ENCODE measurements at places on chromosomes 5 and 9. TPM values are rescaled to one million over a fixed set of nuclear protein-coding genes. Genes with fewer than 3 reads are reported as not detected.

Gene FAM221B
- total RNA-seq, result 0.07 TPM

DNA sequence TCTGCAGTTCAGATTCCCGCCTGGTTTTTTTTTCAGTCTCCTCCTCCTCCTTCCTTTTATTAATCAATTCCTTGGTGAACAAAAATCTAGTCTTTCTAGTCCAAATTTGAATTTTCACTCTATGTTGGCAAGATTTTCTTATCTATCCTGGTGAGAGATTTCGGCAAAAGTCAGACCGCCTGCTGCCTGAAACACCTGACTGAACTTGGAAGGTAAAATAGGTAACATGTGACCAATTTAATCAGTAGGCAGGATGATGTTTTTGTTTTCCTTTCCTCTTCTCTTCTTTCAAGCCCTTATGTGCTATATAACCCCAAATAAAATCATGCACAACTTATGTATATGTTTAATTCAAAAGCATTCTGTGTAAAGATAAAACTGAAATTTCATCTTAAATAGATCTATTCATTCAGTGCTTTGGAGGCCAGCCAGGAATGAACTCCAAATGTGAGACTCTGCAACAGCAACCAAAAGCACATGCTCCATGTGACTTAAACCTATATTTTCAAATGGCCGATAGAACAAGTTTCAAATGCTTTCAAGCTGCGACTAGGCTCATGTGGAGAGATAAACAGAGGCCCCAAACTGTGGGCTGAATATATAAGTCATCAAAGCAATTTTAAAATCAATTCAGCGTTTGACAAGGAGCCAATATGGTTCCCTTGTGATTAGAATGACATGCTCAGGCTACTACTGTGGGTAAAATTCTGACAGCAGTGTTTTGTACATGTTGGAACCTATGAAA lies 100.4 kb upstream of the SEMA6A start:
- no peaks in the 10 kb centered on the region for H3K36me3 ChIP-seq
- H3K4me3 ChIP-seq, result no peak overlapping the region
- H3K4me1 ChIP-seq, result peaks cover 12% of the 10 kb centered on the region
- H3K27me3 ChIP-seq, result no peaks in the 10 kb centered on the region
- no peak for DNase-seq
- H3K27ac ChIP-seq, result peak overlapping the region; percentile 27

GRCh38 chr9:90559075-90560073 lies 83.2 kb downstream of the DIRAS2 start:
- DNase-seq, result no peak
- H3K4me1 ChIP-seq, result no peaks in the 10 kb centered on the region
- no peak overlapping the region for H3K4me3 ChIP-seq
- H3K36me3 ChIP-seq, result no peaks in the 10 kb centered on the region

- H3K4me1 ChIP-seq, result peaks cover 29% of the 10 kb centered on the region
- H3K4me3 ChIP-seq, result peak overlapping the region; percentile 26
- no peak overlapping the region for H3K27ac ChIP-seq
- no peaks in the 10 kb centered on the region for H3K27me3 ChIP-seq
- DNase-seq, result no peak
- peaks cover 10% of the 10 kb centered on the region for H3K36me3 ChIP-seq
Observed at GRCh38 chr5:179803651-179804554, 2.8 kb downstream of the MGAT4B start.

GRCh38 chr5:125348221-125348692 lies 601.8 kb upstream of the ZNF608 start:
- no peaks in the 10 kb centered on the region for H3K27me3 ChIP-seq
- H3K4me1 ChIP-seq, result peaks cover 27% of the 10 kb centered on the region
- DNase-seq, result no peak
- peak overlapping the region; percentile 27 for H3K4me3 ChIP-seq

- peak overlapping the region; percentile 51 for H3K27ac ChIP-seq
- no peaks in the 10 kb centered on the region for H3K36me3 ChIP-seq
- no peak overlapping the region for H3K4me3 ChIP-seq
- peaks cover 30% of the 10 kb centered on the region for H3K4me1 ChIP-seq
- no peak for DNase-seq
- H3K27me3 ChIP-seq, result no peaks in the 10 kb centered on the region
Observed at GRCh38 chr9:76162086-76162730, 232.0 kb downstream of the RFK start.

GRCh38 chr5:35131723-35132122 lies 84.0 kb upstream of the AGXT2 start:
- no peak overlapping the region for H3K27ac ChIP-seq
- no peaks in the 10 kb centered on the region for H3K27me3 ChIP-seq
- DNase-seq, result no peak
- H3K4me3 ChIP-seq, result no peak overlapping the region
- no peaks in the 10 kb centered on the region for H3K36me3 ChIP-seq

- no peaks in the 10 kb centered on the region for H3K4me1 ChIP-seq
- DNase-seq, result no peak
- H3K4me3 ChIP-seq, result no peak overlapping the region
- peaks cover 9% of the 10 kb centered on the region for H3K36me3 ChIP-seq
- no peaks in the 10 kb centered on the region for H3K27me3 ChIP-seq
- H3K27ac ChIP-seq, result no peak overlapping the region
Observed at GRCh38 chr5:109750463-109750862, 60.7 kb downstream of the MAN2A1 start.

- H3K4me1 ChIP-seq, result no peaks in the 10 kb centered on the region
- no peak overlapping the region for H3K27ac ChIP-seq
- H3K4me3 ChIP-seq, result no peak overlapping the region
- DNase-seq, result no peak
- H3K36me3 ChIP-seq, result peaks cover 3% of the 10 kb centered on the region
Observed at GRCh38 chr5:14599476-14600127, 18.0 kb downstream of the OTULINL start.

GRCh38 chr9:92446536-92446935 lies 22.3 kb upstream of the OMD start:
- no peak overlapping the region for H3K4me3 ChIP-seq
- no peak for DNase-seq
- no peaks in the 10 kb centered on the region for H3K36me3 ChIP-seq
- no peak overlapping the region for H3K27ac ChIP-seq

DNA sequence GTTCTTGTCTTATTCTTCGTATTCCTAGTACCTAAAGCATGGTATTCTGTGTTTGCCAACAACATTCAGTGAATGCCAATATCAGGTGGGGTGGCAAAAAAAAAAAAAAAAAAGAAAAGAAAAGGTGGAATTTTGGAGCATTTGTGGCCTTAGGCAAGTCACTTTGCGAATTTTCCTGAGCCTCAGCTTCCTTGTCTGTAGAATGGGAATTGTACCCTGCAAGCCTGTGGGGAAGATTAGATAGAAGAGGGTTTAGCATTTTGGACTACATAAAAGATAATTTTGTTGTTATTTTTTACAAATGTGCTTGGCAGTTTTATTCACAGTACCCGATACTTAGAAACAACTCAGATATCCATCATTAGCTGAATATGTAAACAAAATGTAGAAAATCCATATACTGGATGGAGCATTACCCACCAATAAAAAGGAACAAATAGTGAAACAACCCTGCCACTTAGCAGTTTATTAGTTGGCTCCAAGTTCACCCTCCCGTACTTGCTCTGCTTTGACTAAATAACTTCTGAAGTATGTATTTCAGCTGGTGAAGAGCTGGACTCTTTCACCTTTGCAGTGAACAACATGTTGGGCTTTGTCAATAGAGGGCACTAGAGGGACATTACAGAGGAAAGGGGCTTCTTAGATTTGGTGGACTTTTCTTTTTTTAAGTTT lies 13.6 kb downstream of the UBE2D2 start:
- H3K27me3 ChIP-seq, result no peaks in the 10 kb centered on the region
- DNase-seq, result no peak
- H3K4me3 ChIP-seq, result no peak overlapping the region
- H3K4me1 ChIP-seq, result peaks cover 17% of the 10 kb centered on the region
- H3K27ac ChIP-seq, result no peak overlapping the region

- H3K36me3 ChIP-seq, result peaks cover 15% of the 10 kb centered on the region
- no peak overlapping the region for H3K4me3 ChIP-seq
- DNase-seq, result no peak
- H3K4me1 ChIP-seq, result peaks cover 15% of the 10 kb centered on the region
Observed at GRCh38 chr5:78549043-78549442, 99.5 kb downstream of the LHFPL2 start.

DNA sequence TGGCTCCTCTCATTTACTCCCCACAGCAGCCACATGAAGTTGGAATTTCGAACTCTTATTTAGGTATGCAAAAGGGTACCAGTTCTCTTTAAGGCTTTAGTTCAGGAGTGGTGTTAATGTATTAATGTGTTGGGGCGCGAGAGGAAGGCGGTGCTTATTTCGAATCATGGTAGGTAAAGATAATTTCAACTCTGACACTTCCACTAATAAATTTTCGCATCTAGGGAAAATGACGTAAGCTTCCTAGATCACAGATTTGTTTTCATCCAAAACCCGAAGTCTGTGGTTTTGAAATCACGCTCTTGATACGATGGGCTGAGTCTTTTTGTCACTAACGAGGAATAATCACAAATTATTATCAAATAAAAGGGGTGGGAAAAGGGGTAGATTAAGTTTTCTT lies 681 bp downstream of the PPWD1 start:
- H3K4me3 ChIP-seq, result peak overlapping the region; percentile 94
- peaks cover 34% of the 10 kb centered on the region for H3K4me1 ChIP-seq
- H3K36me3 ChIP-seq, result no peaks in the 10 kb centered on the region
- H3K27ac ChIP-seq, result peak overlapping the region; percentile 99
- DNase-seq, result no peak
- H3K27me3 ChIP-seq, result no peaks in the 10 kb centered on the region

Gene KIF4B
- not detected for total RNA-seq

Gene IL3
- not detected for total RNA-seq

GRCh38 chr9:76297721-76298239 lies 96.4 kb downstream of the RFK start:
- H3K4me1 ChIP-seq, result peaks cover 28% of the 10 kb centered on the region
- H3K27me3 ChIP-seq, result no peaks in the 10 kb centered on the region
- H3K4me3 ChIP-seq, result peak overlapping the region; percentile 51
- no peak for DNase-seq

Gene SPAG8
- total RNA-seq, result 0.89 TPM

Gene FEM1C
- total RNA-seq, result 15.5 TPM

DNA sequence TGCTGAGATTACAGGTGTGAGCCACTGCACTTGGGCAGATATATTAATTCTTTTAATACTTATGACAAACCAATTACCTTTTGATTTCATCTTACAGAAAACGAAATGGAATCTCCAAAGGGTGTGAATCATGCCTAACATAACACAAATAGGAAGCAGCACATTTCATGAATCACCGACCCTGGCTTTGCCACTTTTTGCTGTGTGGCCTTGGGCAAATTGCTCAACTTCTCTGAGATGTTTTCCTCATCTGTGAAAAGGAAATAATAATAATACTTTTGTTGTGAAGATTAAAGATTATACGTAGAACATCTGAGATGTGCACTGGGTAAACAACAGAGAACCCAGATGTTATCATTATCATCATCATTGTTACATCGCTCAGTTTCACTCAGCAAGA lies 50.7 kb upstream of the FREM1 start:
- no peak overlapping the region for H3K4me3 ChIP-seq
- no peak for DNase-seq
